Activated CD8-positive, alpha-beta memory T cell treated with anti-CD3 and anti-CD28 coated beads for 1 hour (primary cell): ENCODE measurements at places on chromosomes 5 and 9.

GRCh38 chr5:72988769-72989168 is 32.9 kb downstream of the FCHO2 start:
- DNase-seq: no peak

DNA sequence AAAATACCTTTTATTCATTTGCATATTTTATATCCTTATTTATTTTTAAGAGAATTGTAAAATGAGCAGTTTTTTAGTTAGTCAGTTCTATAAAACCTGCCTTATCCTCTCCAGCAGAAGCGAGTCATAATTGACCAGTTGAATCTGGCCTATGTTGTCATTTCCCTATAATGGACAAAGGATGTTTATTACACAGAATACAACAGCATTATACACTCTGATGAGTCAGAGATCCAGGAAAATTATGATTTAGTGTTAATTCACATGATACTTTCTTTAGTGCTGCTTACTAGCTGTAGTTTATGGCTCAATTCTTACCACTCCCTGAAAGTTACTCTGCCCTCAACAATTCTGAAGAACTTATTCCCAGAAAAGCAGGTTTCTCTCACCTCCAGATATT is 26.8 kb upstream of the LURAP1L start:
- DNase-seq: no peak

- no peak for DNase-seq
These were observed 3.4 kb upstream of the PAXX start for GRCh38 chr9:136988872-136989271.

GRCh38 chr5:8954801-8955200 is 591.1 kb downstream of the SEMA5A start:
- DNase-seq: no peak

- DNase-seq: no peak
These were observed 26.3 kb upstream of the SMC5 start for GRCh38 chr9:70232476-70232875.

- DNase-seq: no peak
These were observed 6.8 kb downstream of the SYK start for GRCh38 chr9:90808398-90808797.

- peak; percentile 79 for DNase-seq
These were observed 984 bp upstream of the MRPS2 start for GRCh38 chr9:135499326-135500070.

GRCh38 chr9:18489861-18490260 is 15.9 kb downstream of the ADAMTSL1 start:
- DNase-seq: no peak

DNA sequence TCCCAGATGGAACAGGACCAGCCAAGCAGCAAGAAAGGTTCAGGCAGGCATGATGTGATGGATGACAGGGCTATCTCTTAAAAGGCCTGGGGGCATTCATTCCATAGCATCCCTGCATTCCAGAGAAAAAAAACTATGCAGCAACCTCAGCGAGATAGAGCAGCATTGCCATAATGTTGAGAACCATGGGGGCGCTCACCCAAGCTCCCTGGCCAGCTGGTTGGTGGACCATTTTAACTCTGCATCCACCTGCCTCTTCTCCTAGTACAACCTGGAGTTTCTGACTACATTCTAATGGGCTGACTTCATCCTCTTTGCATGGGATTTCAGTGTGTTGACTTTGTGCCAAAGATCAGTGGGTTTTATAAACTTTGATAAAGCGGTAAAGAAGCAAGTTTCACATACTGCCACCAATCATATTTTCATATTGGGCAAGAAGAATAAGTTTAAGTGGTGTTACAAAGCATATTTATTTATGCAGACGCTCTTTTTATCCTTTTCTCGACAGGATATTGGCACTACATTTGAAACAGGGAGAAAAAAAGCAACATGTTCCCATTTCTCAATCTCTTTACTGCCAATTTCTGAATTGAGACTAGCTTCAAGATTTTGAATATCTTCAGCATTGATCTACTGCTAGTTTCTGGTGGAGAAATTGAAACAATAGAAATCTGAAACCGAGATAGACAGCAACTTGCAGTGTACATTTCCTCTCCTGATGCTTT is 378.3 kb upstream of the WWC1 start:
- DNase-seq: no peak

- DNase-seq: no peak
These were observed 217.7 kb upstream of the TBCA start for GRCh38 chr5:77993855-77994318.

DNA sequence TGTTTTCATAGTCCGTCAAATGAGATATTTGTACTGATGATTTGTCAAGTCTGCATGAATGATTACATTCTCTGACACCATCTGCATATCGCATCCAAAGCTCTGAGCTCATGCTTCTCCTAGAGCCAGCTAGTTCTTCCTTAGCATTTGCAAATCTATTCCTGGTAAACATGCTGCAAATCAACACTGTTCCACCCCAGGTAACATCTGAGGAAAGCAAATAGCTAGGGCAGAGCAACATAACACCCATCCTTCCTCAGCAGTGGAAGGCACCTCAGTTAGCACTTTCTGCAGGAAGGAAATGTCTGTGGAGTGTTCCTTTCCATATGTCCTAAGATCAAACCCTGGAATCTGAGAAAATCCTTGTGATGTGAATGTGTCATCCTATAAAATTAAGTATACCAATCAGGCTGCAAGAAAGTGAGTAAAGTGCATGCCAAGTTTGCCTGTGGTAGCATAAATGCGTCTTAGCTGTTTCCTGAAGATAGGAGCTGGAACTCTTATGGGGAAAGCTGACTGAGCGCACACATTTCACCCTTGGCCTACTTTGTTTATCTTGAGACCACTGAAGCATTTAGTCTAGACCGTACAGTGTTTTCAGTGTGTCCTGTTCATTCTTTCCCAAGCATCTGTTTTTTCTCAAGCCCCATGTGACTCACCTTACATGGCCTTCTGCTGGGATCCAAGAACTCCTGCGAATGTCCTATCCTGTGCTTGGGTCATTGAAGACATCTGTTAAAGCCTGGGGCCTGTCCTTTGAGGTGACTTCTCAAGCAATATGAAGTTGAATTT is 50.9 kb upstream of the STARD4 start:
- no peak for DNase-seq

GRCh38 chr9:129071526-129072126 is 9.3 kb upstream of the DOLPP1 start:
- DNase-seq: no peak

GRCh38 chr5:126414874-126415502 is 8.2 kb upstream of the GRAMD2B start:
- no peak for DNase-seq

- no peak for DNase-seq
These were observed 294.7 kb downstream of the CHSY3 start for GRCh38 chr5:130198927-130199326.

GRCh38 chr5:172940268-172941066 is 18.8 kb upstream of the RPL26L1 start:
- no peak for DNase-seq

DNA sequence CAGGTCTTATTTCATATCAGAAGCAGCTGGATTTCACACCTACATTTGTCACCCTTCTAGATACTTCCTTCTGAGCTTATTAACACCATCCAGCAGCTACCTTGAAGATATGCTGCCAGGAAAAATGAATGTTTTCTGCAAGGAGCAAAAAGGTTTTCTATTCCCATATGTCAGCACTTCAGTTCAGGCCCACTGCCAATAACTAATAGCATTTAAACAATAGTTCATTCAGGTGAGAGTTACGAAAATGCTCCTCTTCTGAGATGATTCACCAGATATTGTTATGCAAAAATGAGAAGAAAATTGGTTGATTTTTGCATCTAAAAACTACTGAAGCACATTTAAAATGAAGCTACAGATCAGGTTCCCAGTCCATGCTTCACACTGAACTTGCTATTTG is 56.4 kb upstream of the ISL1 start:
- DNase-seq: no peak

GRCh38 chr9:98552331-98552730 is 156.4 kb downstream of the GABBR2 start:
- no peak for DNase-seq

- no peak for DNase-seq
These were observed 81.7 kb upstream of the CPEB4 start for GRCh38 chr5:173806270-173807035.

GRCh38 chr9:13352451-13352979 is 73.0 kb upstream of the MPDZ start:
- no peak for DNase-seq

DNA sequence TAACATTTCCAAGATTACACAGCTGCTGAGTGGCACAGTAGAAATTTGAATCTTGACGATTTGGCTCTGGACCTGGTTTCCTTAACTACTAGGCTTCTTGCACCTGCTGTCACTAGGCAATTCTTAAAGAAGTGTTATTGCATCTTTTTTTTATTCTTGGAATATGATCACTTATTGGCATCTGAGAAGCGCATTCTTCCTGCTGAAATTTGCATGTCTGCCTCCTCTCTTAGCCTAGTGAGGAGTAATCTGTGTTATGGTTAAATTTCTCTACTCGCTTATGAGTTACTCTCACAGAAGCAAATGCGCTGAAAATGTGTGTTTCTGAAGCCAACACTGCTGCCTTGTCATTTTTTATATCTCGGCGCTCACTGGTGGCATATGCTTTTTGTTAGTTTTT is 89.3 kb downstream of the WDR41 start:
- no peak for DNase-seq

GRCh38 chr9:72509635-72510034 is 11.8 kb upstream of the TMC1 start:
- DNase-seq: no peak
